GM12878 (cell line): ENCODE measurements at places on chromosomes 7 and 10. TPM values are rescaled to one million over a fixed set of nuclear protein-coding genes. Genes with fewer than 3 reads are reported as not detected.

DNA sequence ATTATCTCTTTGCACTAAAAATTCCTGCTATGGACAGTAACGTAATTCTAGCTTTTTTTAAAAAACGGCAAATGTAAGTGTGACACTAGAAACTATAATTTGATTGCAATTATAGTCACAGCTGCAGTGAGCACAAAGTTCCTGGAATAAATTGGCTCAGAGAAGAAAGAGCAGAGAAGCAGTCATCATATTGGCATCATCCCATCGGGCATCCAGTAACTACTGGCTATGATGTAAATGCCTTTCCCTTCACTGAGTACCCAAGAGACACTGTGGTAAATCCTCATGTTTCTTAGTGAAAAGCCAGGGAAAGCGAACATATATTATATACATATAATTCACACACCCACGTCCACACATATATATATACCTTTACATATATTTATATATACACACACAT lies 43.6 kb downstream of the PIP4K2A start:
- H3K36me3 ChIP-seq = no peaks in the 10 kb centered on the region
- no peak overlapping the region for H3K27ac ChIP-seq
- no peak for DNase-seq
- no peaks in the 10 kb centered on the region for H3K27me3 ChIP-seq
- no peak overlapping the region for H3K4me3 ChIP-seq

GRCh38 chr10:62062028-62062427 lies 160.5 kb downstream of the ARID5B start:
- no peaks in the 10 kb centered on the region for H3K27me3 ChIP-seq
- H3K4me1 ChIP-seq = no peaks in the 10 kb centered on the region
- H3K27ac ChIP-seq = no peak overlapping the region
- no peak overlapping the region for H3K4me3 ChIP-seq

DNA sequence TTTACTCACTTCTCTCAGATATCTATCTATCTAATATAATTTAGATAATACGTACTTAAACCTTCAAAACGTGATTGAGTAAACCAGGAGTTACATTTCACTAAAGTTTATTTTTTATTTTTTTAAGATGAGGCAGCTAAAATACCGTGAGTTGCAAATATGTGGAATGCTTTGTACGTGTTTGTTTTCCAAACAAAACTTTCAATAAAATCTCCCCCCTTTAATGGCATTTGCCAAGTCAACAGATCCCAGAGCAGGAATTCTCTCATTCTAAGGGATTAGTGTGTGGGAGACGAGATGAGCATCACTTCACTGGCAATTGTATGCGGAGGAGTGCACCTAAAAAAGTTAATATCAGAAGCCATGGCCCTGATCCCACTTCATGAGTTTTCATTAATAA lies 53.7 kb upstream of the MAGI2 start:
- H3K4me1 ChIP-seq = no peaks in the 10 kb centered on the region
- no peaks in the 10 kb centered on the region for H3K36me3 ChIP-seq
- no peak overlapping the region for H3K4me3 ChIP-seq
- no peak for DNase-seq
- no peaks in the 10 kb centered on the region for H3K27me3 ChIP-seq

DNA sequence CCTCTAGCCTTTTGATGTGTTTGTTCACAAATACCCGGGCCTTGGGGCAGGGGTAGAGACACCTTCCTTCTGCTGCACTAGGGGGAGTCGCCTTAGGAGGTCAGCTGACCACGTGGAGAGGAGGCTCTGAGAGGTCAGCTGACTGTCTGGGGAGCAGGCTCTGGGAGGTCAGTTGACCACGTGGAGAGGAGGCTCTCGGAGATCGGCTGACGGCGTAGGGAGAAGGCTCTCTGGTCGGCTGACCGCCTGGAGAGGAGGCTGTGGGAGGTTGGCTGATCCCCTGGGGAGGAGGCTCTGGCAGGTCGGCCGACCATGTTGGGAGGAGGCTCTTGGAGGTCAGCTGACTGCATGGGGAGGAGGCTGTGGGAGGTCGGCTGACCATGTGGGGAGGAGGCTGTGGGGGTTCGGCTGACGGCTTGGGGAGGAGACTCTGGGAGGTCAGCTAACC lies 59.6 kb upstream of the LYZL1 start:
- no peaks in the 10 kb centered on the region for H3K36me3 ChIP-seq
- no peaks in the 10 kb centered on the region for H3K27me3 ChIP-seq
- no peak for DNase-seq

- H3K4me3 ChIP-seq = no peak overlapping the region
- no peaks in the 10 kb centered on the region for H3K27me3 ChIP-seq
- H3K27ac ChIP-seq = no peak overlapping the region
- no peaks in the 10 kb centered on the region for H3K4me1 ChIP-seq
- H3K36me3 ChIP-seq = no peaks in the 10 kb centered on the region
- DNase-seq = no peak
These were observed 359.1 kb upstream of the SEMA3A start for GRCh38 chr7:84553711-84554110.

SLC18A3 gene
- not detected in 2 replicates for total RNA-seq

ELN gene
- 0.08 and 0.19 TPM in 2 replicates for total RNA-seq

TUBAL3 gene
- not detected in 2 replicates for total RNA-seq

GRCh38 chr10:102046095-102046494 lies 9.9 kb downstream of the ARMH3 start:
- H3K27me3 ChIP-seq = no peaks in the 10 kb centered on the region
- no peak overlapping the region for H3K27ac ChIP-seq
- no peak for DNase-seq
- no peaks in the 10 kb centered on the region for H3K36me3 ChIP-seq

CLIP2 gene
- total RNA-seq = 52.9 and 56.3 TPM in 2 replicates

- no peaks in the 10 kb centered on the region for H3K36me3 ChIP-seq
- DNase-seq = no peak
- H3K27ac ChIP-seq = no peak overlapping the region
- peaks cover 14% of the 10 kb centered on the region for H3K4me1 ChIP-seq
- H3K4me3 ChIP-seq = no peak overlapping the region
These were observed 149.4 kb upstream of the ASAH2 start for GRCh38 chr10:50400694-50401093.

DNA sequence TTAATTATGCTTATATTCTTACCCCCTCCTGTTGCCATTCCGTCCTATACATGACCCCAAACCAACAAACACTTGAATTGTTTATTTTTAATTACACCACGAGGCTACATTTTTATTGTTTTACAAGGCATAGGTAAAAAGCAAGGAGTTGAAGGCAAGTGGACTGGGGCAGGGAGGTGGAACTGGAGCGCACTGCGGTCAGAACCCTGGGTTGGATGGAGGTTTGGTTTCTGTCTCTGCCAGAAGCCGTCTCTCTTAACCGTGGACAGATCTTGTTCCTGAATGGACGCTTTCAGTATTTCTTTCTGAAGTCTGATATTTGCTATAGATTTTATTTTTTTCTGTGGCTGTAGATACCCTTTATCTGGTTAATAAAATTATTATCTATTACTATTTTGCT lies 19.9 kb upstream of the IGFBP3 start:
- no peak overlapping the region for H3K4me3 ChIP-seq
- H3K4me1 ChIP-seq = no peaks in the 10 kb centered on the region
- H3K36me3 ChIP-seq = no peaks in the 10 kb centered on the region

CACNA2D1 gene
- 1.5 and 2.4 TPM in 2 replicates for total RNA-seq

DNA sequence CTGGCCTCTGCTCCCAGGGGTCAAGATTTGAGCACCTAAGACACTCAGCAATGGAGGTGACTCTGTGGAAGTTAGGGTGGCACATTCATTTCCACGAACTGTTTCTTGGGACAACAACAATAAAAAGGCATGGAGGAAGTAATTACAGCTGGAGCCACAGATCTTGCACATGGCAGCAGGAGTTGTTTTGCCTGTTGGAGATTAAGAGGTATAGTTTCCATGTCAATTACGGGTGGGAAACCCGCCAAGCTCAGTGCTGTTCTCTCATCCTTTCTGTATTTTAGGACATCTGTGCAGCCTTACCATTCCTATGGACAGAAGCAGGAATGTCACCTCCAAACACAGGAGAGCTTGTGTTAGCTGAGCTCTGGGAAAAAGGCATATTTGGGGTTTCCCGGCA lies 201.2 kb downstream of the SNX10 start:
- H3K4me3 ChIP-seq = no peak overlapping the region
- no peaks in the 10 kb centered on the region for H3K36me3 ChIP-seq
- H3K4me1 ChIP-seq = no peaks in the 10 kb centered on the region
- no peaks in the 10 kb centered on the region; the same call in 1 of the 2 replicates for H3K27me3 ChIP-seq

DNA sequence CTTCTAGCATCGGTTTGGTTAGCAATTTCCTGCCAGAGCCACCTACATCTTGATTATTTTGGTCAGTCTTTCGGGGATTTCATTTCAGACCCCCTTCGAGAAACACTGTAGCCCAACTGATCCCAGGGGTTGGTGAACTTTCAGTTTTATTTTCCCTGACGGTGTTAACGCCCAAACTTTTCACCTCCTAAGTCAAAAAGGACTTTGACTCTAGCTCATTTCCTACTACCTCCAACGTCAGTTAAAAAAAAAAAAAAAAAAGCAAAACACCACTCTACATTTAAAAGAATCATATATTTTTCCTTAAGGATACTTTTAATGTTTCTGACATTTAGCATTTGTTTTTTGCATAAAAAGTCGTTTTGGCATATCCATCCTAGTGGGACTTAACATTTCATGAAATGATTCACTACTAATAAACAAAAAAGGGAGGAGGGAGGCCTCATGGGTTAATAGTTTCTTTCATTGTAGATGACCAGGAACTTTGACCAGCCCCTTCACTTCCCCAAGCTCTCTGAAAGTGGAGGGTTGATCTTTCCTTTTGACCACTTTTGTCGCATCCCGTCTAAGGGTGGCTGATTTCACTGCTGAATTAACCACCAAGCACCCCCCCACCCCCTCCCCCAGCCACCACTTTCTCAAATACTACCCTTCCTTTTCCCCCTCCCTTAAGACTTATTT lies 764 bp upstream of the TCF7L2 start:
- no peaks in the 10 kb centered on the region for H3K36me3 ChIP-seq
- peaks cover 20% of the 10 kb centered on the region for H3K27me3 ChIP-seq
- H3K27ac ChIP-seq = no peak overlapping the region

GRCh38 chr7:155802906-155803417 lies 9.3 kb downstream of the SHH start:
- peaks cover 6% of the 10 kb centered on the region for H3K27me3 ChIP-seq
- H3K4me3 ChIP-seq = no peak overlapping the region
- no peak for DNase-seq
- H3K36me3 ChIP-seq = no peaks in the 10 kb centered on the region

NPTX2 gene
- total RNA-seq = not detected in 2 replicates
